Left renal pelvis (tissue), 4 donors: ENCODE measurements at places on chromosomes 6 and 20. TPM values are rescaled to one million over a fixed set of nuclear protein-coding genes. Genes with fewer than 3 reads are reported as not detected.

DNA sequence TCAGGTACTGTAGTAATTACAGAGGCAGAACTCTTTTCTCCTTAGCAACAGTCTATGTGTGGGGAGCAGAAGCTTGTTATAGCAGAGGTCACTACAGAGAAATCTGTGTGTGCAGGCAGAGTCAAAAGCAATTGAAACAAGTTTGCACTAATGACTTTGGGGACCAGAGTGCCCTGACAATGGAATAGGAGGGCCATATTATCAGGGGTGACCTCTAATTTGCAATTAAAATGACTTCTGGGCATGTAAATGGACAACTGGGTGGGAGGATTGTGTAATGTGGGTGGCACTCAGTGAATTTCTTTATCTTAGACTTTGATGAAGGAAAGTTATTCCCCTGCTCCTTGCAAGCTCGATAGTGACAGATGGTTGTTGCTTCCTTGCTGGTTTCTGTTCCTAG lies 127.2 kb downstream of the PLCB4 start:
- DNase-seq: no peak

DNA sequence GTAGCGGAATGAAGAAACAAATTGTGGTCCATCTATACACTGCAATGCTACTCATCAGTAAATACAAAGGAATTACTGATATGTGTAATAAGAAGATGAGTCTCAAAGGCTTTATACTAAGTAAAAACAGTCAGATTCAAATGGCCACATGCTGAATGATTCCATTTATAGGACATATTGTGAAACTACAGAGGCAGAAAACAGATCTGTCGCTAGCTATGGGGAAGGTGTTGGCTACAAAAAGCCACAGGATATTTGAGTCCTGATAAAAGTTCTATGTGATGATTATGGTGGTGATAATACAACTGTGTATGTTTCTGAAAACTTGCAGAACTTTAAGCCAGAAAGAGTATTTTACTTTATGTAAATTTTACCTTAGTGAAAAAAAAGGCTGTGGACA lies 313.2 kb downstream of the HDGFL1 start:
- DNase-seq: no peak

DNA sequence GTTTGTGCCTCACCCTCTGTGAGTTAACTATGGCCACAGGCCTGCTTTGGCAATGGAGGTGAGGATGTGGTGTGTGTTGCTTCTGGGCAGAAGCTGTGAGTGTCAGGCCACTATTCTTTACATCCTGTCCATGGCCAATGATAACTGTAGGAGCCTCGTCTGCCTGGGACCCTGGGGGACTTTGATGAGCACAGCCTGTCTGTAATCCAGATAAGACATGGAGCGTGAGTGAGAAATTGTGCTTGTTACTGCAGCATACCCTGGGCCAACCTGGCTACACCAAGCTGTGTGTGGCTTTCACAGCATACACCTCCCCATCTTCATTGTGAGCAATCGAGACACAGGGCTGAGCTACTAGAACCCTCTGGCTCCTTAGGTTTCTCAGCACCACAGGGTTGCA lies 150.4 kb downstream of the MYLK4 start:
- no peak for DNase-seq

DNA sequence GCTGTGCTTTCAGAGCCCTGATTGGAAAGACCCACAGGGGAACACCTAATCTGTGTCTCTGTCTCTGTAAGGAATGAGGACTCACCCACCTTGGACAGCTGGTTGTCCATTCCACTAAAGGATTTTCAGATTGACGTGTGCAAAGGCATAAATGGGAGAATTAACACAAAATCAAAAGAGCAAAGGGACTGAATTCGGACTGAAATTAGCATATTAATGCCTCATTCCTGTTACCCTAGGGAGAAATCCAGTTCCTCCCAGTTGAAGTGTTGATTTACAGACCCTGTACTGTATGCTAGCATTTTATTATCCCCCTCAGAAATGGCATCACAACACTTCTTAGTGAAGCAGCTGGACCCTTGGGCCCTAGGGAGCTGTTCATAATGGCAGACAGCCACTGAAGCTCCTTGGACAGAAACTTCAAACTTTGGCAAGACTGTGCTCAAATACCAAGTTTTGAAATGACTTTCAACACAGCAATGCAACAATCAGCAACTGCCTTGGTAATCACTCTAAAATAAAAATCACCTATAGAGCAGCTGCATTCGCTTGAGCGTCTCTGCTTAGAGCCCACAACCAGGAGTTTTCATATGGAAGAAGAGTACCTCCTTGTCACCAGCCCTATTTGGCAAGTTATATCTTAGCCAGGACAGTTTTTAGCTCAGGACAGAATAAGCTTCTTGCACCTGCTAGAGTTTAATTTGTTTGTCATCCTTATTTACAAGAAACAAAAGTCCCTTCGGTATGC lies 118.1 kb downstream of the TRDN start:
- no peak for DNase-seq

DNA sequence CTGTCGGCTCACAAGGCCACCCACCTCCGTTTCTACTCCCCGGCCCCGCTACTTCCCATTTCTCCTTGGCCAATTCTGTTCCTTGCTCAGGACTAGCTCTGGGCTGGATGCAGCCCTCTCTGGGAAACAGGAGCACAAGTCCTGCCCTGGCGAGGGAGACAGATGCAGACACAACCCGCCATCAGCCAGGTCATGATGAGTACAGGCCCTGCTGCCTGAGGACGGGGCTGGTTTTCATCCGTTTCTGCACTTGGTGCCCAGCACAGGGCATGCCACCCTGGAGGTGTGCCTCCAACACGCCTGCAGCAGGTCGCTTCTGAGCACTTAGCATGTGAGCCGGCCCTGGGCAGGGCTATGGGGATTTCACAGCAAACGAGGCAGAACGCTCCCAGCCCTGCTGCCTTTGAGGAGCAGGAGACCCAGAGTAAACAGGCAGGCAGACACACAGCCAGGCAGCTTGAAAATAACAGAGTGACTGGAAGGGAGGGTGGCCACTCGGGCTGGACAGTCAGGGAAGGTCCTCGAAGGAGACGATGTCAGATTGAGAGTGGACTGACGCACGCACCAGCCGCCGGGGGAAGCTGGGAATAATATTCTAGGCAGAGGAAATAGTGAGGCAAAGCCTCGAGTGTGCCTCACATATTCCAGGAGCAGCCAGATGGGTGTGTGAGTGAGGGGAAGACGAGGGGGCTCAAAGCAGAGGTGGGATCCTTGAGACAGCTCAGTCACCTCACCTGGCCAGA lies 21.2 kb upstream of the VSTM2L start:
- DNase-seq: no peak

DNA sequence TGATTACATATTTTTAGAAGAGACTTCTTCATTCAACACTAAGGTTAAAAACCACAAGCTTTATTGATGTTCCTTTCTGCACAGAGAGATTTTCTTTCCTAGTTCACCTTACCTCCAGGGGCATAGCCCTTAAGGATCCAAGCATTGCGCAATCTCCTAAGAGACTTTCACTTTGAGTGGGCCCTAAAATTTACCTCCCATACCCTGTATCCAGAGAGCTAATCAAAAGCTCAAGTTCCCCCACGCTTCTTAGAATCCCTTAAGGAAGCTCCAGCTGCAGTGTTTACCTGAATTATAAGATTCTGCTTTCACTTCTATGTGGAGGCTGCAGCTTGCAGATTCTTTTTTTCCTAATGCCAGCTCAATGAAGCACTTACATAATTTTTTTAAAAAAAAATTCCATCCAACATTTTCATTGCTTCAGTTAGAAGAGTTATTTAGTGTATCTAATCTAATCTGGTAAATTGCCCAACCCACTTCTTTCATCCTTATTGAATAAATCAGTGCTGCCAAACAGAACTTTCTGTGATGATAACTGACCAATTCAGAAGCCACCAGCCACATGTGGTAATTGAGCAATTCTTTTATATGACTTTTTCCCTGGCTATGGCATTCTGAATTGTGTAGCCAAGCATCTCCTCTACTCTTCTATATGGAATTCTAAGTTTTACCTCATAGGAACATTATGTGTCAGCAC lies 24.6 kb upstream of the SPTLC3 start:
- no peak for DNase-seq

- no peak for DNase-seq
These were observed 216.4 kb downstream of the UNC5CL start for GRCh38 chr6:40822619-40823018.

GRCh38 chr6:73377225-73377624 lies 7.5 kb upstream of the OOEP start:
- no peak for DNase-seq

DNA sequence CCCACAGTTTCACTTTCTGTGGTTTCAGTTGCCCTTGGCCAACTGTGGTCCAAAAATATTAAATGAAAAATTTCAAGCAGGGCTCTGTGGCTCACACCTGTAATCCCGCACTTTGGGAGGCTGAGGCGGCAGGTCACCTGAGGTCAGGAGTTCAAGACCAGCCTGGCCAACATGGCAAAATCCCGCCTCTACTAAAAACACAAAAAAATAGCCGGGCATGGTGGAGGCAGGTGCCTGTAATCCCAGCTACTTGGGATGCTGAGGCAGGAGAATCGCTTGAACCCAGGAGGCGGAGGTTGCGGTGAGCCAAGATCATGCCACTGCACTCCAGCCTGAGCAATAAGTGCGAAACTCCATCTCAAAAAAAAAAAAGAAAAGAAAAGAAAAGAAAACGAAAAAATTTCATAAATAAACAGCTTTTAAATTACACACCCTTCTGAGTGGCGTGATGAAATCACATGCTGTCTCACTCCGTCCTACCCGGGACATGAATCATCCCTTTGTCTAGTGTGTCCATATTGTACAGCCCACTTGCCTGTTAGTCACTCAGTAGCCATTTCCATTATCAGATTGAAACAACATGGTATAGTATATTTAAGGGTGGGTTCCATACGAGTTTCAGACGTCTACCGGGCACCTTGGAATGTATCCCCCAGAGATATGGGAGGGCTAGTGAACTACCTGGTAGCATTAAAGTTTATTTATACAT lies 11.7 kb downstream of the PTPRK start:
- DNase-seq: no peak

Gene EYA4
- polyA plus RNA-seq: 11.3 TPM

Gene CYP24A1
- polyA plus RNA-seq: 4.0 TPM

Gene ZNF334
- 38.9 TPM for polyA plus RNA-seq

Gene THBD
- polyA plus RNA-seq: 18.4 TPM

Gene OPRM1
- polyA plus RNA-seq: not detected
